ENCODE measurements at places on chromosomes 5 and 9. TPM values are rescaled to one million over a fixed set of nuclear protein-coding genes. Genes with fewer than 3 reads are reported as not detected.

Gene C9orf50
- 0.39 TPM for total RNA-seq

Gene CDC23
- total RNA-seq = 31.8 TPM

Gene ABCA1
- 62.8 TPM for total RNA-seq

Gene MELK
- 7.1 TPM for total RNA-seq

Gene OTP
- total RNA-seq = not detected

Gene SPINK6
- total RNA-seq = not detected

Gene PCDHGA3
- total RNA-seq = 0.33 TPM

Gene HMCN2
- not detected for total RNA-seq

Gene DTWD2
- total RNA-seq = 5.0 TPM

Gene OR1J2
- not detected for total RNA-seq

Gene FGF1
- 0.54 TPM for total RNA-seq

Gene AK8
- 0.22 TPM for total RNA-seq

Gene ANKRD18B
- 0.79 TPM for total RNA-seq

Gene EHMT1
- total RNA-seq = 74.1 TPM

Gene FST
- total RNA-seq = 26.6 TPM

Gene VAV2
- total RNA-seq = 43.3 TPM

Gene C9orf153
- not detected for total RNA-seq

Gene CTNND2
- under 0.01 TPM for total RNA-seq

Gene ARHGEF39
- 1.6 TPM for total RNA-seq

Data from placental epithelial cell (primary cell).